ENCODE measurements at places on chromosomes 4 and X.

- peak; percentile 10 for DNase-seq
Measured at GRCh38 chr4:20137176-20137575, 114.5 kb upstream of the SLIT2 start.

DNA sequence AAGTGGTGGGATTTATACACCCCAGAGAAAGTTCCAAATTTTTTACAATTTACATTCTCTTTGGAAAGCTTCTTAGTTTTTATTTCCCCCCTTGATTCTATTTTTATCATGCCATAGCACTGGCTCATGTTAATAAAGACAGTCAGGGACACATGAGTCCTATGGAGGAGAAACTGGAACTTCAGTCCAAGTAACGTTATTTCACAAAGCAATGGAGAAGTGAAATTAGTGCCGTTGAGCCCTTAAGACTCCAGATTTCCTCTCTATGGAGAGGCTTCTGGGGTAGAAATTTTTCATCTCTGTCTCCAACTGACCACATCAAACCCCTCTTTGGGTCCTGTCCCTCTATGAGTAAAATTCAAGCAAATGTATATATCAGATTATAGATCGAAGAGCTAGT is 12.8 kb upstream of the TASL start:
- no peak for DNase-seq

GRCh38 chr4:17347445-17347844 is 164.4 kb downstream of the QDPR start:
- DNase-seq: peak; percentile 71

DNA sequence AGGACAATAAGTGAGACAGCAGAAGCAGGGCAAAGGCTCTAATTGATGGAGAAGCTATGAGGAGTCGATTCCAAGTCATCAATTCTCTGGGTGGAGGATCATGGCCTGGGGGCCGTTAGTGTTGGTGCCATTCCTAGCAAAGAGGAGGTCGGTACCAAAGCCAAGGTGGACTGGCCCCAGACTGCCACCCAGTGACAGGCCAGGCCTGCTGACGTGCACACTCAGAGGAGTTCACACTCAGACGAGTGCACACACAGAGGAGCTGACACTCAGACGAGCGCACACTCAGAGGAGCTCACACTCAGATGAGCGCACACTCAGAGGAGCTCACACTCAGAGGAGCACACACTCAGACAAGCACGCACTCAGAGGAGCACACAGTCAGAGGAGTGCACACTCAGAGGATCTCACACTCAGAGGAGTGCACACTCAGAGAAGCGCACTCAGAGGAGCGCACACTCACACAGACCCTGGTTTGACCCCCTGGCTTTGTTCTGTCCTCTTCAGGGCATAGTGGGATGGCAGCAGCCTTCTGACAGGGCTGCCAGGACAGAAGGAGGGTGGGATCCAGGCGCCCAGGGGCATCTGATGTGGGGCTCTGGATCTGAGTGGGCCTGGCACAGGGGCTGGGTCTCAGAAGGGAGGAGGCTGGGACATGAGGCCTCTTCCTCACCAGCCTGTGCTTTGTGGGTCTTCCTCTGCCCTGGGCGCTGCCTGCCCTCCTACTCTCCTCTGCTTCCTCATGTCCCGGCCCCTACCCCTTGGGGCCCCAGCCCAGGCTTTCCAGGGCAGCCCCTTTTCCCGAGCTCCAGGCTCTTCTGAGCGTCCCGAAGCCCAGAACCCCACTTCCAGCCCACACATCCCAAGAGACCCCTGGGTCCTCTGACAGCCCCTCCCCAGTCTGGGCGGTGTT is 41.7 kb upstream of the NKX1-1 start:
- peak; percentile 6 for DNase-seq

GRCh38 chr4:15182600-15183220 is 180.4 kb downstream of the CPEB2 start:
- DNase-seq: no peak

DNA sequence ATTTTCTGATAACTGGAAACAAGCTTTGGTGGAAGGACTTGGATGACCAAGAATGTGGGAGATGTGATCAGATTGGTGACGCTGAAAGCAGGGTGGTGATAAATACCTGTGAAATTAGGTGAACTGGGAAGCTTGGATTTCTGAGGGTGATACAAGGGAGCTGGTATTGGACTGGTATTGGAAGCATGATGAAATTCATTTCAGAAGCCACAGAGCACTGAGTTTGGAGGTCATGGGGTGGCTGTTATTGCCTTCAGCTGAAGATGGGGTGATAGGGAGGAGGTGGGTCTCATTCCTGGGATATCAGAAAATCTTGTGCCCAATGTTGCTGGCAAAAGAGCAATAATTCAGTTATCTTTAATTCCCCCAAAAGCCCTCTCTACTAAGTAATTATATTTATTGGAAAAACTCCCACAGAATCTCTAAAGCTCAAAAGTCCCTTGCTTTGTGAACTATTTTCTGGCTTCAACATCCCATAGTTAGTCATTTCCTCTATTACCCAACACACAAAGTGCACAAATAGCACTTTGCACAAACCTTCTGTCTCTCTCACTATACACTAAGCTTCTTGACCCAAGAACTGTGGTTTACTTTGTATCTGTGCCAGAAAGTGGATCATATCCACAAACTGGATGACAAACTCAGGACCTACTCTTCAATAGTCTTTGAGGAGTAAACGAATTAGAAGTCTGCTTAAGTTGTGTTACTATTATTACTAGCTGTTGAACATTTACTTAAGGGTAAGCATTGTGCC is 23.1 kb upstream of the CAMK2D start:
- DNase-seq: peak; percentile 76

GRCh38 chrX:116230130-116230898 is 59.8 kb downstream of the AGTR2 start:
- DNase-seq: no peak

- DNase-seq: no peak
Measured at GRCh38 chrX:4670606-4671005, 957.2 kb upstream of the PRKX start.

DNA sequence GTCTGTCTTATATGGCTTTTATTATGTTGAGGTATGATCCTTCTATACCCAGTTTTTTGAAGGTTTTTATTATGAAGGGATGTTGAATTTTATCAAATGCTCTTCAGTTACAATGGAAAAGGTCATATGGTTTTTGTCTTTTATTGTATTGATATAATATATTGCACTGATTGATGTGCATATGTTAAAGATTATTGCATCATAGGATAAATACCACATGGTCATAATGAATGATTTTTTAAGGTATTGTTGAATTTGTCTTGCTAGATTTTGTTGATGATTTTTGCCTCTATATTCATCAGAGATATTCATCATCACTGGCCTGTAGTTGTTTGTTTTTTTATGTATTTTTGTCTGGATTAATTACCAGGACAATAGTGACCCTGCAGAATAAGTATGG is 339.2 kb upstream of the CT83 start:
- DNase-seq: no peak

- DNase-seq: no peak
Measured at GRCh38 chrX:138982365-138982764, 270.8 kb upstream of the FGF13 start.

DNA sequence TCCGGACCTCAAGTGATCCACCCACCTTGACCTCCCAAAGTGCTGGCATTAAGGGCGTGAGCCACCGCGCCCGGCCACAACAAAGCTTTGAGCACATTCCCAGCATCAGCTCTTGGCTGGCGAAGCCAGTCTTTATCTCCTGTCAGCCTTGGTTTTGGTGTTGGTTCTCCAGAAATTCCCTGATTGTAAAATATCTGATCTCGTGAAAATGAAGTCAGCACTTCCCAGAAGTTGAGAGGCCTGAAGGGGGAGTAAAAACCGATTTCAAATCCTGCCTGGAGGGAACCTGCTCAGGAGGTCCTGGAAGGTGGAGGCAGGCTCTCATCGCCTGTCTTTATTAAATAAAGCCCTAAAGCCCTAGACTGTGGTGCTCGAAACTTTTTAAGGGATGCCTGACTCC is 33.6 kb downstream of the PTTG2 start:
- no peak for DNase-seq

GRCh38 chr4:88143504-88143903 is 14.9 kb downstream of the ABCG2 start:
- peak; percentile 15 for DNase-seq

- peak; percentile 41 for DNase-seq
Measured at GRCh38 chr4:139419388-139419914, 34.5 kb upstream of the RAB33B start.

- DNase-seq: no peak
Measured at GRCh38 chr4:114282937-114283336, 303.5 kb upstream of the ARSJ start.

- no peak for DNase-seq
Measured at GRCh38 chrX:151515237-151515636, 48.2 kb upstream of the PASD1 start.

DNA sequence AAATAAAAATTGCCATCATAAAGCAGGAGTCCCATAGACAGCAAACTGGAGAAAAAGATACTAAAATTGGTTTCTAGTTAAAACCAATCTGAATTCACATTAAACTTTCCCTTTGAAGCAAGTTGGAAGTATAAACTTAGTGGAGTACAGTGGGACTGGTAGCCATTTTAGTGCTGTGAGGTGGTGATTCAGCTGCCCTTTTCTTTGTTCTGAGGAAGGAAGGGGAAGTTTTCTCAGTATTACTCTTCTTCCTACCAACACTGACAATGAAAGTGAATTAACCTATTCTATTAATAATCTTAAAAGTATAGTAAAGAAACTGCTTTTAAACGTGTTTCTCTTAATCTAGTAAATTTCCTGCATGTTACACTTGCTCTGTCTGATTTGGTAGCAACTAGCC is 36.7 kb downstream of the SLC9A6 start:
- no peak for DNase-seq

GRCh38 chr4:112280386-112281056 is 5.2 kb downstream of the TIFA start:
- DNase-seq: no peak

GRCh38 chr4:148116264-148116663 is 325.9 kb downstream of the NR3C2 start:
- no peak for DNase-seq

- DNase-seq: no peak
Measured at GRCh38 chr4:101693842-101694398, 96.6 kb upstream of the BANK1 start.

- DNase-seq: peak; percentile 40
Measured at GRCh38 chrX:134999469-134999868, 8.7 kb downstream of the SMIM10 start.

DNA sequence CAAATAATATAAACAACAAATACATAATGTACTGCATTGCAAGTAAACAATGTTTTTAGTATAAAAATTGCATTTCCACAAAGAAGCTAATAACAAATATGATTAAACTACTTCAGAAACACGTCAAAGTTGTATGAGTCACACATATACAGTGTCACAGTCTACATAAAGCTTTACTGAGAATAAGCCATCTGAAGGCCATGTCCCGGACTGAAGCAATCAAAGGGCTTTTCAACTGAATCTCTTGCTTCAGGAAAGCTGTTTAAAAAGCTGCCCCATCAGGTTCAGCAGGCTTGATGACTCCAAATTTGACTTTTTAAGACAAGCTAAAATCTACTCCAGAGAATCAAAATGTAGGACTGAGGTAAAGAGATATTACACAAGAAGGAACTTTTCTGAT is 1476.8 kb downstream of the ADGRL3 start:
- DNase-seq: no peak

GRCh38 chr4:143728166-143728565 is 27.7 kb upstream of the FREM3 start:
- peak; percentile 75 for DNase-seq

DNA sequence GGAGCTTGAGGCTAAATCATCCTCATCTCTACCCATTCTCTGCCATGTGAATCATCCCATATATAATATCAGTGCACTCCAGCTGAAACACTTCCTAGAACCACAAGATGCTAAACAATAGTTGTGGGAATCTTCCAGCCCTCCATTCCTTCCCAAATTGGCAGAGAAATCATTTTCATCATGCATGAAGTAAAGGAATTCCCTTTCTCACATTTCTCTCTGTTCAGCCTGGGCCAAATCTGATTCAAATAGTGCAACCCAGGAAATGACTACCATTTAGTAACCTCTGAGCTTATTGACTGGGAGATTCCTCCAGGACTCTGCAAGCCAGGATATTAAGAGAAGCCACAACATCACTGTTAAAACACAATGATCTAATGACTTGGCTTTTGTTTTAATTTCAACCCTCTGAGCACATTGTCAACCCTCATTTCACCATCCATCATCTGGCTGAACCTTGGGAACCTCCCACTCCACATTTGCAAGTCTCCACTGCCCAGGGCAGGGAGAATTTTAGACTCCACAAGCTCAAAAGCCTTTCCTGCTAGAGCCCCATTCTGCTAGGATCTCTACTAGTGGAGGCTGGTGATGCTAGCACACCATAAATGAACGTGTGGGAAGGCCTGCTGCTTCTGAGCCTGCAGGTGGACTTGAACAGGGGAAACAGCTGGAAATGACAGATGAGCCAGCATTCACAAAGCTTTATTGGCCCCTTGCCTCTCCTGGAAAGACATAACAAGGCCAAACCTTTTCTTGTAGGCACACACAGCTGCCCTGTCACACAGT is 133.9 kb downstream of the TET2 start:
- peak; percentile 77 for DNase-seq

DNA sequence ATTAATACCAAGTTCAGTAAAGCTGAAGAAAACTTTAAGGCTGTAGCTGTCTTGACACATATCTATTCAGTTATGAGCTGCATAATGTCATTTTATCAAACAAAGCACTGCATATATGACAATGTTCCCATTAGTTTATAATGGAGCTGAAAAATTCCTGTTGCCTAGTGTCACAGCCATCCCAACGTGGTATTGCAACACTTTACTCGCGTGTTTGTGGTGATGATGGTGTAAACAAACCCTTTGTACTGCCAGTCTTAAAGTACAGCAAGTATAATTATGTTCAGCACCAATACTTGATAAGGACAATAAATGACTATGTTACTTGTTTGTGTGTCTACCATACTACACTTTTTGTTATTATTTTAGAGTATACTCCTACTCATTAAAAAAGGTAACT is 1415.6 kb upstream of the PCDH7 start:
- no peak for DNase-seq

DNA sequence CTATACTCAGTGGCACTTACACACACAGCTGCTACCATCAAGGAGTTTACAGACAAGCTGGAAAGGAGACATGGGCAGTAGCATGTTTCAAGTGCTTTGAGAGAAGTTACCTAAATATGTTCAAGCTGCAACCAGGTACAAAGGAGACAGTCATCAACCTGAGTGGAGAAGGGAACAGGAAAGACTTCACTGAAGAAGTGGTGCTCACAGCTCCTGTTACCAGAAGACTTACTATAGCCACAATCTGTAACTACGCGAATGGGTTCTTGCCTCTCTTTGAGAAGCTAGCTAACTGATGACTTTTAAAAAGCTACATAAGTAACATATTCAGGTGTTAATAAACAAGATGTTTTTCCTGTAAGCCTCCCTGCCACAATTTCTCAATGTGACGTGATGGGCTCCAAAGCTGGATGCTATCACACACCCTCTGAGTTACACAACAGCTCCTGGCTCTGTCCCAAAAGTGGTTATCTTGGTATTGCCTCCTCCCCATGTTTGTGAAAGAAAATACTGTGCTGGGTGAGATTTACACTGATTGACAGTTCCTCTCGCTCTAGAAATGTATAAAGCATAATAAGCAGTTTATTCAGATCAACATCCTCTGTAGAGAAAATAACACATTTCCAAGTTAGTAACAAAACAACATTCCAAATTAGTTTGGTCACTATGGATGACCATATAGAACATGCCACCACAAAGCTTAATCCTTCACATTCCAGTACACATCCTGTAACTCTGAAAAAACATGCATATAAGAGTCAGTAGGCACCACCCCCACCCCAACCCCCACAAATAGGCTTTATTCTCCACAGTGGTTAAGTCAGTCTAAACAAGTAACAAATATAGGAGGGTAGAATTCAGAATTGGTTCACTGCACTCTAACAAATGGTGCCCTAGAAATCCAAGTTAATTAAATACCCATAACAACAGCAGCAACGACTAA is 81.8 kb downstream of the FRYL start:
- DNase-seq: peak; percentile 55

- DNase-seq: no peak
Measured at GRCh38 chr4:38684951-38685844, 21.2 kb downstream of the KLF3 start.
